ENCODE measurements at places on chromosomes 7 and 10.

- no peak for DNase-seq
These were observed 259.9 kb upstream of the ZMIZ1 start for GRCh38 chr10:78808736-78809367.

GRCh38 chr7:140534743-140535142 is 55.4 kb upstream of the MKRN1 start:
- no peak for DNase-seq

GRCh38 chr10:116466715-116467422 is 39.2 kb downstream of the PNLIPRP3 start:
- DNase-seq = no peak

DNA sequence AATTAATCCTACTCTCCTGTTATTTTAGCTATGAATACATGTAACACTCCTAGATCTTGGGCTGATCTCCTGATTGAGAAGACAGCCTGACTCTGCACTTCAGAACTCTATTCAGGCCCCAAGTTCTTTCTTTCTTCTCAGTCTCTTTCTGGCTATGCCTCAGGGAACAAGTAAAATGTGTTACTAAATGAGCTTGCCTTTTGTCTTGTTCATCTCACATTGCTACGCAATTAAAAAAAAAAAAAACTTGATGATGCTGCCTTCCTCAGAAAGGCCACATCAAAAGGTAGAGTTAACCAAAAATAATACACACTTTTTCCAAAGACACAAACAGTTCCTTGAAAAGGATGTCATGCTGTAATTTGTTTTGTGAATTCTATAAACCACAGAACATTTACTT is 258.1 kb downstream of the TWIST1 start:
- no peak for DNase-seq

DNA sequence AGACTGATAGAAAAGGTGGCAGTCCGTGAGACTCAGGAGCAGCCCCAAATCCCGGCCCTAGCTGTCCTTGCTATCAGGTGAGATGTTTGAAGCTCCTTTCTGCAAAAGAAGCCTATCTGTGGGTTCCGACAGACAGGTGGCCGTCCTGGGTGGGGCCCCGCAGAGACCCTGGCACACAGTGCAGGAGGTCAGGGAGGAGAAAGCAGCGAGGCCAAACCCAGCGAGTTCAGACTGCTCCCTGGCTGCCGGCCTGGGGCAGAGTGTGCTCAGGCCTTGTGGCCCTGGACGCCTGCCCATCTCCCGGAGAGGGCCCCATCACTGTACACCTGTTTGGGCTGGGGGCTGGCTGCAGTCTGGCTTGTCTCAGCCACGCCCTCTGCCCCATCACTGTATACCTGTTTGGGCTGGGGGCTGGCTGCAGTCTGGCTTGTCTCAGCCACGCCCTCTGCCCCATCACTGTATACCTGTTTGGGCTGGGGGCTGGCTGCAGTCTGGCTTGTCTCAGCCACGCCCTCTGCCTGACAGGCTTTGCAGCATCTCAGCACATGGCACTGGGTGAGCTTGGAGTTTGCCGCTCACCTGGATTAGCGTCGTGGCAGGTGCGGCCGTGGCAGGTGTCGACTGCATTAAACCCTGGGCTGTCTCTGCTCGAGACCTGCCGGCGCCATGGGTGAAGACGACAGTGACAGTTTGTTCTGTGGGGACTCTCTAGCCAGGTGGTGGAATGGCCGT is 11.8 kb upstream of the PRKAR1B start:
- DNase-seq = no peak

DNA sequence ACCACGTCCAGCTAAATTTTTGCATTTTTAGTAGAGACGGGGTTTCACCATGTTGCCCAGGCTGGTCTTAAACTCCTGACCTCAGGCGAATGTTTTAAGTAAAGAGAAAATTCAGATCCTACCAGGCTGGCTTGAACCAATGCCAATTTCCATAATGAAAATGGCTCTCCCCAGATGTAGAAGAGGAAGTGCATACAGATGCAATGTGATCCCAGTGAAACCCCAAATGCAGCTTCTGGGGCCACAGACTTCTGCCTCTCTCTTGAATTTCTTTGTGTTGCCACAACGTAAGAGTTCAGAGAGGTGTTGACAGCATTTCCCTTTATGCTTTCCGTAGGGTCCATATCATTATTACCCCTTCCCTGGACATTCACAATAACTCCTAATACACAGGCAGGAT is 29.6 kb upstream of the GOT1 start:
- DNase-seq = no peak

- DNase-seq = no peak
These were observed 4.9 kb upstream of the CYP3A7 start for GRCh38 chr7:99739699-99740572.

GRCh38 chr7:142460402-142461117 is 202.7 kb upstream of the PRSS58 start:
- DNase-seq = no peak

DNA sequence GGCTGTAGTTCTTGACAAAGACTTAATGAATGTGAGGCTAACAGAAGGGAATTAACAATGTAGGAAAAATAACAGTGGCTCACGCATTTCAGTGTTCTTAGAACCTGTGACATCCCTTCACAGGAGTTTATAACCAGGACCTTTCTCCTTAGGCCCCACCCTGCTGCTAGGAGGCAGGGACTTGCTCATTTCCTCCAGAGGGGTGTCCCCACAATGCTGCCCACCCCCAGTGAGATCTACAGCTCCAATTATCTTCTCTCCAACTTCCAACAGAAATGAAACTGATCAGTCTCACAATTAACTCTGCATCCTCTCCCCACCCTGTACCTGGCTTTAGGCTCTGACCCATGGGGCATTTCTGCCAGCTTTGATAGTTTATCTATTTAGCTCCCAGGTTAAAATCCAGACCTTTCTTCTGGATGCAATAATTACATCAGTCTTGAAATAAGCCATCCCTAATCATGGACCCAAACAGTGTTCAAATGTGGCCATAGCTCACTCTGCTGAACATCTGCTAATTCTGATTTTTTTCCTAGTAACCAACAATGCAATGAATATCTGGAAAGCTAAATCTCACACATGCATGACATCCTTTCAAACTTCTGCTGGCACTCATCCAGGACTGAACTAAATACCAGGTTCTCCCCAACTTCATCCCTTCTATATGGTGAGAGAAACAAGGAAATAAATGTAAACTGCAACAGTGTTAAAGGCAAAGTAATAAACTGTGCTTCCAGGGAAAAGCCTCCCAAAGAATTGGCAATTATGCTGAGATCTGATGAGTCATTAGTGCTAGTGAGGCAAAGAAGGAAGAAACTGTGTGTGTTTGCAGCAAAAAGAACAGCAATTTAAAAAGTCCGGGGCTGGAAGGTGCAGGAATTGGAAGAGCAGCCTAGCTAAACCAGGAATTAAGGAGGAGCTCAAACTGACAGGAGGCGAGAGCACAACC is 64.6 kb downstream of the HERPUD2 start:
- no peak for DNase-seq

GRCh38 chr7:27111042-27111750 is 8.7 kb upstream of the HOXA2 start:
- DNase-seq = no peak

DNA sequence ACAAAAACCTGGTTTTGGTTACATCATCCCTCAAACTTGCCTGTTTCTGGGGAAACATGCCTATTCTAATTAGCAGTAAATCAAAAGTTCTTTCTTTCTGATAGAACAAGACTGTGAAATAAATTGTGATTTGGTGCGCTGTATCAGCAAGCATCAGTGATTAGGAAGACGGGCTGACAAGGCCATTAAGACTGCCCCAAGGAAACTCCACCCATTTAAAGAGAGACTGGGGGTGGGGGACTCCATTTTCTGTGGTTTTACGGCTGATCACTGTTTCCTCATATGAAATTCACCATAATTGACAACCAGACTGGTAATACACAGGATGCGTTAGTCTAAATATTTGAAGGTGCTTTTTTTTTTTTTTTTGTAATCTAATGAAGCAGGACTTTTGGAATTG is 68.7 kb downstream of the MBL2 start:
- DNase-seq = no peak

DNA sequence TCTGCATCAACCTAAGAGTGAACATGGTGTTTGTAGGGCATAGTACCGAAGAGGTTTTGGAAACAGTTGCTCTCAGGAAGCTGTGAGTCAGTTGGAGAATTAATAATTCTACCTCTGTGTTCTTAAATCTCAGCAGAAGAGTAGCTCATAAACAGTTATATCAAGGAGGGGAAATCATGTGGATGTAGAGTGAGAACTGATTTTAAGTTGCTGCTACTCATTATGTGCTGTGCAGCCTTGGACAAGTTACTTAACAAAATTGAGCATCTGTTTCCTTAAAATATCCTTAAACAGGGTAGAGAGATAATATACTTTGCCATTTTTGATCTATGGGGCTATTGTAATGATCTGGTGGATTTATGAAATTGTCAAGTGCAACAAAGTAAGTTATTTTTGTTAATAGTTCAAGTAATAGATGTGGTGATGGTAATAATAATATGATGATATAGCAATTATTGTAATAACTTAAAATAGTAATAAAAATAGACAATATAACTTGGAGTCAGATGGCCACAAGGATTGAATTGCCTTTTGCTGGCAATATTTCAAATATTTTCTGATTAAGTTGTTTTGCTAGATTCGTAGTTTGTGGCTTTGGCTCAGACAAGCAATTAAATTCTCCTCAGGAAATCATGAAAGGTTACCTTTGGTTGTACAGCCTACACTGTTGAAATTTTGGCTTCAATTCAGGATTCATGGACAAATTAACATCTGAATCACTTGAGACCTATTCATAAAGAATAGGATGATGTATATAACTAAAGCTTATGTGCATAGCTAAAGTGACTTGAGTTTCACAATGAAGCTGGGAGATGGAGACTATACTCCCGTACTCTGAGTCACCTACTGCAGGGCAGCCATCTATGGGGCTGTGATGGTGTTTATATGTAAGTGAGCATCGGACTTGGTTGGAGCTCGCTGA is 228.5 kb downstream of the CDK14 start:
- no peak for DNase-seq

- DNase-seq = no peak
These were observed 59.4 kb upstream of the AHR start for GRCh38 chr7:17239046-17239445.

DNA sequence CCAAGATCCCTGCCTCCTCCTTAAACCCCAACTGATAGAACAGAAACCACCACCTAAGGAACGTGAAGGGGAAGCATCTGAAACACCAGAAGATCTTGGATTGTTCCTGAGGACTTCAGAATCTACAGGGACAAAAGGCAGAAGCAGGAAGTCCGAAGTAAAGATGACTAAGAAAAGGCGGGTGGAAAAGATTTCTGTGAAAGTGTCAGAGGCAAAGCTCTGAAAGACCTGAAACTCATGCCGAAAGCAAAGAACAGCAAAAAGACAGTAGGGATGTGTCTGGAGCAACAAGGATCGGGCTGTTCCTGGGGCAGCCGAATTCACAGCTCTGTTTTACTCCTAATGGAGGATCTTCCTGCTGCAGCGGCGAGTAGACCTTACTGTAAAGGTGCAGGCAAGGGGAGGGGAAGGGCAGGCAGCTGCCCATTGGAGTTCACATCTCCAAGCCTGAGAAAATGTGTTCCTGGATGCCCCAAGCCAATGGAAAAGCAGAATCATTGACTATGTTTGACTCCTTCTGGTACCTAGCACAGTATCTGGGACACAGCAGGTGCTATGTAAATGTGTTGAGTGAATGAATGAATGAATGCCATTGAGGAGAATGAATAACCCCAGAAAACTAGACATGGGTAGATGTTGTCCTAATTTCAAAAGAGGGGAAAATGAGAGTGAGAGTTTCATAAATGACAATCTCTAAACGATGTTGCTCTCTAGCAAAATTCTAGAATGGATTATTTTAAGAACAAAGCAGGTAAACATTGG is 40.4 kb downstream of the PDIA4 start:
- DNase-seq = no peak

GRCh38 chr10:102595897-102596296 is 48.4 kb upstream of the TRIM8 start:
- no peak for DNase-seq

GRCh38 chr10:121158988-121159579 is 307.9 kb downstream of the WDR11 start:
- DNase-seq = no peak

GRCh38 chr10:28200775-28201174 is 102.1 kb downstream of the MPP7 start:
- no peak for DNase-seq

GRCh38 chr7:2281541-2281940 is 32.7 kb downstream of the SNX8 start:
- no peak for DNase-seq

GRCh38 chr7:4129481-4130122 is 552.5 kb upstream of the FOXK1 start:
- DNase-seq = no peak

DNA sequence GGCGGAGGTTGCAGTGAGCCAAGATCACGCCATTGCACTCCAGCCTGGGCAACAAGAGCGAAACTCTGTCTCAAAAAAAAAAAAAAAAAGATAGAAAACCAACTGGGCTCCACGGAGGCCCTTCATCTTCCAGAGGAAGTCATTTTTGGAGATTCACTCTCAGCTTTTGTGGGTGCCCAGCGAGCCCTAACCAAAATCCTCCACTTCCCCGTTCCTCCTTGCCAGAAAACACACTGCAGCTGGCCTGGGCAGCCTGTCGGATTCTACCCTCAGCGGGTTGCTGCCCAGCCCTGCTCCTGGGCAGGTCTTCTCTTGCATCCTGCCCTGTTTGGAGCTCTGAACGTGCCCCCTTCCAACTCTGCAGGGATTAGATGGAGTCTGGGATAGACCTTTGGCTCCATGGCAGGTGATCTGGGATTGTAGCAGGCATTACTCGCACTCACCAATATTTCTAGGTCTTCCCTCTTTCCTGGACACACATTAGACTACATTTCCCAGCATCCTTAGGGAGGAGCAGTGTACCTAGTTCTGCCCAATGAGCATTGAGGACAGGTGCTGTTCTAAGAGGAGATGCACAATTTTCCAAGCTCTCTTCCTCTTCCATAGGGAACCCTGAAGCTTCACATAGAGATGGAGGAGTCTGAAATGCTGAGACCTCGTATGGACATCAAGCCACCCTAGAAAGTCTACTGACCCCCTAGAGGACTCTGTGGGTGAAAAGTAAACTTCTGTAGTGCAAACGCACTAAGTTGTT is 4.6 kb downstream of the GRID2IP start:
- DNase-seq = no peak

- DNase-seq = no peak
These were observed 3.7 kb upstream of the ZNF800 start for GRCh38 chr7:127396184-127396583.

GRCh38 chr7:140439359-140439758 is 35.5 kb downstream of the RAB19 start:
- DNase-seq = no peak

DNA sequence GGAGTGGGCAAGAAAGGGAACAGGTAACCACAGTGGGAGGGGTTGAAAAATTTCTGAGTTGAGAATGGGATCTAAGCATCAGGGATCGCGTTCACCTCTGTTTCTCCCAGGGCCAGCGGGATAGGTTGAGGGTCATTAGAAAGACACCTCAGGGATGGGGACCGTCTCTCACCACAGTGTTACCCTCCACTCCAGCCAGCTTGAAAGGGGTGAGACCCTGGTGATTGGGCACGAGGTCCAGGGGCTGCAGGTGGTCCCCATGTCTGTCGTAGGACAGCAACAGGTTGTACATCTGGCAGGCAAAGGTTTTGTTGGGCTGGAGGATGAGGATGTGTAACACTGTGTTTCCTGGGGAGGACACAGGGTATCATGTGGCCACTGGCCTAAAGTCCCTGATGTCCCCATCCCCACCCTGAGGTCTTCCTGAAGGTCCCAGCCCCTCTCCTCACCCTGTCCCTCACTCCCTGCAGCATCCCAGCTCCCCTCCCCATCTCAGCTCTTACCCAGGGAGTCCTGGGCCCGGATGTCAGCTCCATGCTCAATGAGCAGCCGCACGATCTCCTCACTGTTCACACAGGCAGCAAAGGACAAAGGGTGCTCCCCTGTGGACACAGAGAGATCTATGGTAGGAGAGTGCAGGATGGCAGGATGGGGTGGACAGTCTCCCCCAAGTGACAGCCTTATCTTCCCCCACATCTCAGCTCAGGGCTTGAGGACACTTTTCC is 9.1 kb downstream of the TRPV6 start:
- no peak for DNase-seq
